NCI-H1048 (cell line): ENCODE measurements at places on chromosomes 16 and 17.

GRCh38 chr17:75515496-75516254 lies at the start of gene CASKIN2:
CASKIN2 (minus strand) TSS chr17:75515537; CDS start chr17:75513804, 1,733 bp downstream.
- DNase-seq: peak; percentile 68

DNA sequence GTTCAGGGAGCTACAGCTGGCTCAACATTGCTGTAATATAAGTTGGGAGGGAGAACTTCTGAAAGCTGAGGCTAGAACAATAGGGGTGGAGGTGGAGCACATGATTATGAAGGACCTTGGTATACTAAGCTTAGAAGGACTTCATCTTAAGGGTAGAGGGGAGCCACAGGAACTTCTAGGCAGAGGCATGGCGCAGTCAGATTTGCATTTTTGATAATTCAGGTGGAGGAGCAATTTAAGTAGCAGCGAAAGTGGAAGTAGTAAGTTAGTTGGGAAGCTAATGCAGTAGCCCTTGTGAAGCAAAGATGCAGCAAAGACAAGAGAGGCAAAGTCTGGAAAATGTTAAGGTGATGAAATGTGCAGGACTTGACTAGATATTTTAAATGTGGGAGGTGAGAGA lies 144.1 kb downstream of the SPECC1 start:
- no peak for DNase-seq

- DNase-seq: no peak
Measured at GRCh38 chr17:4920351-4921048, 11.6 kb upstream of the GP1BA start.

DNA sequence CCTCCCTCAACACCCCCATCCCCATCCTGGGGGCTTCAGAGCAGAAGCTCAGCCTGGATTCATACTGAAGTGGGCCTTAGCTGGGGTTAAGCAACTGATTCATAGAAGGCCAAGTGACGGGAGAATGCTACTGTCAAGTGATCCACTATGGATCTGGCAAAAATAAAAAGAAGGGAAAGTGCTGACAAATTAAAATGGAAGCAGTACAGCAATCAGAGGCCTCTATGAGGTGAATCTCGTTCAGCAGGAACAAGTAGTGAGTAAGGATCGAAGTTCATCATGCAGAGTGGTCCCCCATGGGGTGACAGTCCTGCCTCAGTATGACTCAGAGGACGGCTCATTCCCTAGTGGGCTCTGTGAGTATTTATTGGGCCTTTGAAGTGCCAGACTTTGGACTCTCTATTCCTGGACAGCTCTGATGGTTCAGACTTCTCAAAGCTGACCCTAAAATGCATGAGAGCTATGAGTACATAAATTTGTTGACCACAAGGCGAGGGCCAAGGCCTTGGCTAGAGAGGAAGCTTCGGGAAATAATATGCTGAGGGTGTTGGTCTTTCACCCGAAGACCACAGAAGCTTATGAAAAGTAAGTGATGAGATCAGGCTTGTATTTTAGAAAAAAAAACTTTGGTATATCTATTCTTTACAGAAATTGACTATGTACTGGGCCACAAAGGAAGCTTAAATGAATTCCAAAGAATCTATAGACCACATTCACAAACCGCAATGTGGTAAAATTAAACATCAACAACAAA lies 5.3 kb upstream of the NSMCE1 start:
- DNase-seq: no peak

- DNase-seq: no peak
Measured at GRCh38 chr17:3660311-3660891, 8.0 kb downstream of the TAX1BP3 start.

GRCh38 chr17:41404024-41404671 lies 6.7 kb upstream of the KRT31 start:
- DNase-seq: no peak

DNA sequence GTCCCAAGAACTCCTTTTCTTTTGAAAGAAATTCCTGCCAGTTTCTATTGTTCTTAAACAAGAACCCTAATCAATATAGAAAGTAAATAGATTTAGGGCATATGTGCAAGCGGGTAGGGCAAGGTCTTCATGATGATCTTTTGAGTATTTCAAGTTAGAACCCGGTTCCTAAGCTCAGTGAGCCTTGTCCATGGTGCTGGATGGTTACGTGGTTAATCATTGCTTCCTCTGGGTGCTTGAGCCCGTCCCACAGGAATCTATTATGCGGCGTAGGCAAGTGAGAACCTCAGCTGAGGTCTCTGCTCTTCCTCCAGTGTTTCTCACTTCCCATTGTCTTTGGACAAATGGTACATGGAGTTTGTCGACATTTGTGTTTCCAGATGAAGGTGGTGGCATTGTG lies 580.8 kb upstream of the EEF2KMT start:
- DNase-seq: no peak

GRCh38 chr17:80831491-80831890 lies 160.2 kb upstream of the CHMP6 start:
- no peak for DNase-seq

DNA sequence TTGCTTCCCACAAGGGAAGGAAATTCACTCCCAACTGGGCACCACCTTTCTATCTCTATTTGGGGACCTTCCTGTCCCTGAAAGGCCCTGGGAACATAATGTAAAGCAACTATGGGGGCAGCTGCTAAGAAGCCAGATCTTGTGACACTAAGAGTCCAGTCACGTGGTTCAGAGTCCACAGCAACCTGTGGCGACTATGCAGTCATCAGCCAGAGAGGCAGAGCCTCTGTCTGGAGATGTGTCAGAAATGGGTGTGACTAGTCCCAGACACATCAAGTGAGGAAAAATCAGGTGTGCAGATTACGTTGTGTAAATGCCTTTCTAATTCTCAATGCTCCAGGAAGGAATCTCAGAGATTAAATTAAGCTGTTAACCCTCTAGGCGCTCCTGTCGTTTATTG lies 26.6 kb upstream of the SKAP1 start:
- no peak for DNase-seq

DNA sequence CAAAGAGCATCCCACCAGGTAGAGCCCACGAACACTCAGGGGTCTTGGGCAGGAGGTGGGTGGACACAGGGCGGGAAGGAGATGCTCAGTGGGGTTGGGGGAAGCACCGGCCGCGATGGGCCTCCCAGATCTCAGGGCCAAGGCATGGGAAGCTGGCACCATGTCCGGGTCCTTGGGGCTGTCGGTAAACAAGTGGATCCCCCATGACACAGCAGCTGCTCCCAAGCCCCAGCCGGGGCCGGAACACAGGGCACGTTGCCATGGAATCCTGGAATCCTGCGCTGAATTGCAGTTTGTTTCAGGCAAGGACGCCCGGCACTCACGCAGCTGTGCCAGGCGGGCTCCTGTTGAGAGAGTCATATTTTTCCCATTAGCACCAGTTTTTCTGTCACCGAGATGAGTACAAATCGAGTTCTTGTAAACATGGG lies 23.0 kb upstream of the CHMP6 start:
- DNase-seq: no peak

- no peak for DNase-seq
Measured at GRCh38 chr17:42407289-42407836, 15.7 kb downstream of the CAVIN1 start.

- no peak for DNase-seq
Measured at GRCh38 chr16:81734632-81735434, 44.3 kb upstream of the PLCG2 start.

DNA sequence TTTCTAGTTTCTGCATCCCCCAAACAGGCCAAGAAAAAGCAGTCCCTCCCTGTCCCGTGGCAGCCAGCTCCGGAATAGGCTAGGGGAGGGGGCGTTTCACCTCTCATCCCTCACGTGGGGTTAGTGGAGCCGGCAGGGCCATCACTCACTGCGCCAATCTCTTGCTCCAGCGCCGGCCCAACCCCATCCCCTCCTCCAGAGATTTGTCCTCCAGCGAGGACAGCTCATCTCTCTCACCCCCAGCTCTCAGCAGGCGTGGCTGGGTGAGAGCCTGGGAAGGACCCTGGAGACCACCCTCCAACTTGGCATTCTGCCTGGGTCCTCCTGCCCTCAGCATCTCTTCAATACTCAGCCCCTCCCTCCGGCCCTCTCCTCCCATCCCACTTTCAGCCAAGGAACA lies 74.1 kb downstream of the TMEM132E start:
- no peak for DNase-seq

DNA sequence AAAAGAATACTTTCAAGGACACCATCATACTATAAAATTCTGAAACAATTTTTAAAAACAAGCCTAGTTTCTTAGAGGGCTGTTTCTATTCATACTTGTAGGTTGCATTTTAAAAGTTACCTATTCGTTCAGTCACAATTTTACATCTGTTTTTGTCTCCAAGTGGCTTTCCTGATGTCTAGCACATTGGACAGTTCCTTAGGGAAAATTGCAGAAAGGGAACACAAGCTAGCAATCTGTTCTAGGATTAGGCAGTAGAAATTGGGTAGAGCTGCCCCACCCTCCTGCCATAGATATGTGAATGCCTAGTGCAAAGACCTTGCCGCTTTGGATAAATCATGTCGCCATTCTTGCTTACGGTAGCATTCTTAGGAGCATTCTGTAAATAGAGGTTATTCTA lies 358.9 kb downstream of the RBFOX1 start:
- DNase-seq: no peak

GRCh38 chr17:78789149-78789662 lies 7.1 kb upstream of the CYTH1 start:
- no peak for DNase-seq
